ENCODE measurements at places on chromosomes 2 and 18.

- DNase-seq: peak; percentile 64
Observed at GRCh38 chr2:13193900-13194299, 477.2 kb downstream of the TRIB2 start.

DNA sequence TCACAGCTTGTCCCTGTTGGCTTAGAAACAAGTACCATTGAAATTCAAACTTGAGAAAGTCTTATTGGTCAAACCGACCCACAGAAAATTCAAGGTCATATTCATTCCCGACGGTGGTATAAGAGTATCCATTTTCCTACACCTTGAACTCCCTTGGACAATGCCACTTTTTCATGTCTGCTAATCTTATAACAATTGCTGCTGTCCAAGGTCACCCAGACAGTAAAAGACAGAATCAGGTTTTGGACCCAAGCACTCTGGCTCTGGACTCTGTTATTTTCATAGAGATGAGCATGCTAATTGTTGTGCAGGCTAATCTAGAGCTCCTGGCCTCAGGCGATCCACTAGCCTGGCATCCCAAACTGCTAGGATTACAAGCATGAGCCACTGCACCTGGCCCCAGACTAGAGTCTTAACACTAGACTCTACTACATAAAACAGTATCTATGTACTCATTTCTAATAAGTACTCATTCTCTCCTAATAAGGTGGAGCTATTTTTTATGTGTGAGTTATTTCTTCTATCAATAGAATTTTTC lies 57.8 kb downstream of the C2orf76 start:
- no peak for DNase-seq

DNA sequence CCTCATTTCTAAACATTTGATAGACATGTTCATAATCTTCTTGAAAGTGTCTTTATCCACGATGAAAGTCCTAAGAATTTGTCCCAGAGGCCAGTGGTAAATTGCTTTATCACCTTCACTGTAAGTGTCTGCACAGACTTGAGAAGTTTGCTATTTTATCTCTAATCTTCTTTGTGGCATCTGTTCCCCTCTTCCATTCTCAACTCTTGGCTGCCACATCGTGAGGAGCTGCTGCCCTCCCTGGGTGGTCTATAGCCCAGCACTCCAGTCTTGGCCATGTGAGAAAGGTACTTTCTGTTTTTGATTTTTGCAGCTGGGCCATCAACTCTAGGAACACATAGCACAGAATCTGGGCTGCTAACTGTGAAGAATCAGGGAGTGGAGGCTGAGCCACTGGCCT lies 45.5 kb downstream of the SLC14A2 start:
- no peak for DNase-seq

GRCh38 chr2:45643543-45644542 lies 7.6 kb upstream of the PRKCE start:
- DNase-seq: peak; percentile 53

GRCh38 chr2:128026448-128027277 lies 1.2 kb downstream of the SAP130 start:
- DNase-seq: peak; percentile 26

GRCh38 chr2:17793296-17793695 lies 23.0 kb upstream of the MSGN1 start:
- DNase-seq: no peak

DNA sequence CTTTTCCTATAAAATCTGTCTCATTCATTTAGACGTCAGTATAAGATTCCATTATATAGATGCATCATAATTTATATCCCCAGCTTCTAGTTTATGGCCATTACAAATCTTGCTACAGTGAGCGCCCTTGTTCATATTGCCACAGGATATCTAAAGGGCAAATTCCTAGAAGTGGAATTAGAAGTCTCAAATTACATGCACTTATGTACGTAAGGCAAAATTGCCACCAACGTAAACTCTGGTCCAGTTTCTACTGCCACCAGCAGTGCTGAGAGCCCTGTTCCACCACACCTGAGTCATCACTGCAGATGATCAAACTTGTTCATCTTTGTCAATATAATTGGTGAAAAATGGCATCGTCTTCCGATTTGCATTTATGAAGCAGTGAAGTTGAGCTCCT lies 90.9 kb upstream of the ID2 start:
- no peak for DNase-seq

DNA sequence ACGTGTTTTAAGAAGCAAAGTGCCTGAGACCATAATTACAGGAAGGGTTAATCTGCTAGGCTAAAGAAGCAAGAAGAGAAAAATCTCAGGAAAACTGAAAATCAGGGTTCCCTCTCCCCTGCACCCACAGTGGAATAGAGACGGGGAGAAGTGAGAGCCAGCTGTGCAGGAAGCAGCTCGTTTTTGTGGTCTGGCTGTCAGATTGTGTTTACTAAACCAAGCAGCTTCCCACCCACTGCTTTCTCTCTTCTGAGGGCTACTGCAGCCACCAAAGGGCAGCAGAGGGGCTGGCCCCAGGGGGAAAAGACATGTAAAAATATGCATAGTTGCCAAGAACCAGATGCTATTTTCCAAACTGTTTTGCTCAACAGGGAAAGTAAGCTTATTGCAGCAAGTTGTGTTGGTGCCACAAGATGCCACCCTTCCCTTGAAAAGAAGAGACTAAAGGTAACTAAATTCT lies 72.6 kb upstream of the THUMPD2 start:
- peak; percentile 59 for DNase-seq

DNA sequence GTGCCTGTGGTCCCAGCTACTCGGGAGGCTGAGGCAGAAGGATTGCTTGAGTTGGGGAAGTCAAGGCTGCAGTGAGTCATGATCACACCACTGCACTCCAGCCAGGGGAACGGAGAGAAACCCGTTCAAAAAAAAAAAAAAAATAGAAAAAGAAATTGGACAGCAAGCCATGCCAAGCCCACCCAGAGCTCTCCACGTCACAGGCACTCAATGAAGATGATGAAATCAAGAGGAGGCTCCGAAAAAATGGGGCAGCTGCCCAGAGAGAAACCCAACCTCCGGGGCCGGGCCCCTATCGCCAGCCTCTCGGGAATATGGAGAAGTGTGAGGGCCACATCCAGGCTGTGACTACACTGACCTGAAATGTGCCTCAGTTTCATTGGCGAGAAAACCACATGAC lies 40.0 kb downstream of the BIN1 start:
- DNase-seq: peak; percentile 35

DNA sequence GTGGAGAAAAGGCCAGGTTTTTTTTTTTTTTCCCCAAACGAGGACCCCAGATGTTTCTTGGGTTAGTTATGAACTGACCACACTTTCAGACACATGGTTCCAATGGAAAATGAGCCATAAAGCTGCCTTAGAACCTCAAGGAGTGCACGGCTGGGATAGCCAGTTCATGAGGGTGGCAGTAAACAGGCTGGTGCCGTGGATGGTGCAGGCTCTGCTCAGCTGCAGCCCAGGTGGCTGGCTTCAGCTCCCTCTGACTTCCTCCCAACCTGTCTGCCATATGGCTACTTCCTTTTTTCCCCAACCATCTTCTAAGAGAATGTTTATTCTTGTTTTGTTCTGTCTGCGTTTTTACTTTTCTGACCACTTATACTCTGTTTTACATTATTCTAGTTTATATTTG lies 109.8 kb upstream of the LMAN1 start:
- no peak for DNase-seq

DNA sequence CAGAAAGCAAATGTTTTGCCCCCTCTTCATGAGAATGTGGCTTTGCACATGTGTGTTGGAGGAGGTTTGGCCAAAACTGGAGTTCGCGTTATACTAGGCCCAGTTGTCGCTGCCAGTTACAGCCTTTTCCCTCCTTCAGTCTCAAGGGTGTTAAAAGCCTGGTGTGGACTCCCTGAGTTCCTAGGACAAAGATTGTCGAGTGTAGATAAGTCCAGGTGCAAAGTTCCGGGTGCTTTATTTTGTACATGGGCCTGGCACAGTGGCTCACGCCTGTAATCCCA lies 542 bp upstream of the RNF103 start:
- no peak for DNase-seq

DNA sequence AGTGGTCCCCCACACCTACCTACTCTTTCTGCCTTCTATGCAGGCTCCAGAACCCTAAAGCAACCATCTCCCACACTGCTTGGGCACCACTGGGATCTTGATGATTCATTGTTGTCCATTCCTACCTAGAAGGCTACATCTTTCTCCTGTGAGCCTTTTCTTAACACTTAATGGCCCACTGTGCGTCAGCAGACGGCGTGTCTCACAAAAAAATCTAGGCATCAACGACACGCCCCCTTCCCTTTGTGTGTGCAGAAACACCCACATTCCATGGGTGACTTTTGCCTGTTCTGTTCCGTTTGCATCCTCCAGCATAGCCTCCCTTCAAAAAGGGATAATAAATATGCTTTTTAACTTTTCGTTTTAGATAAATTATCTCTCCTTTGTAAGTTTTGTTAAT lies 99.7 kb upstream of the CYRIA start:
- DNase-seq: no peak

GRCh38 chr2:38230756-38231155 lies 146.3 kb downstream of the ATL2 start:
- no peak for DNase-seq

- no peak for DNase-seq
Observed at GRCh38 chr2:207763303-207763917, 6.3 kb downstream of the FZD5 start.

GRCh38 chr2:16169381-16169960 lies 229.1 kb downstream of the MYCN start:
- DNase-seq: no peak

DNA sequence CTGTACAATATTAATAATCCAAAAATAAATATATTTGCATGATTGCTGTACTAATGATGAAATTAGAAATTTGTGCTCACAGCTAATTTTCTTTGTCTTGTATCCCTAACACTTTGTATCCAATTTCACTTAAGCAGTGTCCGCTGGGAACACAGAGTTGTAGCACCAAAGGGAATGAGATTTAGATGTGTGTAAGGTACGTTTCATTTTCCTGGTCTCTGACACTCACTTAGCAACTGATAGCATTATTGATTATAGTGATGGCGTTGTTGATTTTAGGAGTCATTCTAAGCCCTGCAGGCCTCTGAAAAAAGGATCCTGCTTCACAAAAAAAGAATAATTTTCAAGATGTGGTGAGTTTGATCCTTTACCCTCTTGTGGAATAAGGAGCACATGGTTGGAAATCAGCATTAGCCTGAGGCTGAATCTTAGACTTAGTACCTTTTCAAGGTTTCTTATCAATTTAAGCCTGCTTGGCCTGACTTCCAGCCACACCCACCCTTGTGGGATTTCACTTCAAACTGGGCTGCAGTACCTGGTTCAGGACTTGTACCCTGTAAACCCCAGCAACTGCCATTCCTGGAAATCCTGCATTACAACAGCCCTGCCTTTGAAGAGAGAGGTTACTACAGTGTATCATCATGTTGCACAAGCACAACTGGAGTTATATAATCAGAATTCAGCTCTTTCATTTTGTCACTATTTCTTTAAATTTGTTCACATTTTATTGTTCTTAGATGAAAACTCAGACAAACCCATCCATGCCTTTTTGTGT lies 116.2 kb downstream of the RND3 start:
- no peak for DNase-seq

GRCh38 chr2:64348386-64349130 lies 105.4 kb upstream of the LGALSL start:
- no peak for DNase-seq

- no peak for DNase-seq
Observed at GRCh38 chr2:130823171-130823885, 13.4 kb upstream of the ARHGEF4 start.

DNA sequence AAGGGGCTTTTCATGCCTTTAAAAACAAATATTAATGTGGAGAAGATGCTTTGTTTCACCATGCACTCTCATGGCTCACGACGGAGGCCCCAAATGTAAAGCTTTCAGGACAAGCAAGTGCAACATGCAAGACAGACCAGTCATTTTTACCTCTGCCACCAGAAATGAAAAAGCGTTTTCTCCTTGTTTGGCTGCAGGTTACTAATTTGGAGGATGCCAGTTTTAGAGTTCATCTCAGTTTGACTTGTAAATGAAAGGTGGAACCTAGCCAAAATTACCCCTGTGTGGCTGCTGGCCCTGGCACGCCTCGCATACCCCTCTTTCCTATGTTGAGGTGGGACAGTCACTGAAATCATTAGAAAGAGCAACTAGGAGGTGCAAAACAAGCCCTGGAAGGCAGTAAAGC lies 138.6 kb downstream of the BCL2 start:
- DNase-seq: no peak

GRCh38 chr2:17375262-17375661 lies 143.0 kb downstream of the RAD51AP2 start:
- peak; percentile 2 for DNase-seq

DNA sequence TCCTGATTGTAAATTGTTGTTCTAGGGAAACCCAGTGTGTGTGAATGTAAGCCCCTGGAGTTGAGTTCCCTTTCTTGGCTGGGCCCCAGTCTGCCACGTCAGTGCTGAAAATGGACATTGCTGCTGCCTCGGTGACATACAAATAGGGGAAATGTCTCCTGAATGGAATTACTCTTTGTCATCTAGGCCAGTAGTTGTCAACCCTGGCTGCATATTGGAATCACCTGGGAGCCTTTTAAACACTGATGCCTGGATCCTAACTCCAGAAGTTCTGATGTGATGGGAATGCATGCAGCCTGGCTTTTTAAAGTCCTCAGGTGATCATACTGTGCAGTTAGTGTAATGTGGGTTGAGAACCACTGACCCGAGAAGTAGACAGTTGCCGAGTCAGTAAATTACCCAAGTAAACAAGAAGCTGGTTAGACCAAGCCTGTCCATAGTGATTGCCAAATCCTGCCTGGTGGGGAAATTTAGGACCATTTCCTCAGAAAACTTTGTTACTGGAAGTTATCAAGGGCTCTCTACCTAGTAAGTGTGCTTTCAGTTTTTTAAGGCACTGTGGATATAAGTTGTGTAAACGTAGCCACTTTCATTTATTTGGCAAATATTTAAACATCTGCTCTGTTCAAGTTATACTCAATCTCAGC lies 27.6 kb upstream of the IL1R1 start:
- DNase-seq: peak; percentile 82

DNA sequence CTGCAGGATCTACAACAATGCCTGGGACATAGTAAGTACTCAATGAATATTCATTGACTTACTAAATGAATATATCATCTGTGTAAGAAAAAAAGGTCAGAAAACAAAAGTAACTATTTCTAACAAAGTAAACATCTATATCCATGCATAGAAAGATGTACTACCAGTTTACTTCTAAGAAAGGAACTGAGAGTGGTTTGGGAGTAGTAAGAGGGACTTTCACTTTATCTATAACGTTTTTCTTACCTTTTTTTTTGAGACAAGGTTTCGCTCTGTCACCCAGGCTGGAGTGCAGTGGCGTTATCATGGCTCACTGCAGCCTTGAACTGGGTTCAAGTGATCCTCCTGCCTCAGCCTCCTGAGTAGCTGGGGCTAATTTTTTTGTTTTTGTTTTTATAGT lies 25.7 kb downstream of the DHX57 start:
- no peak for DNase-seq

GRCh38 chr2:151261977-151262291 lies 271 bp upstream of the RBM43 start:
- no peak for DNase-seq

GRCh38 chr2:142849820-142850219 lies 27.6 kb upstream of the KYNU start:
- peak; percentile 35 for DNase-seq

- DNase-seq: peak; percentile 96
Observed at GRCh38 chr18:36309436-36310391, 12.2 kb downstream of the FHOD3 start.

GRCh38 chr2:24402242-24403097 lies 42.1 kb upstream of the ITSN2 start:
- no peak for DNase-seq

Measured in choroid plexus epithelial cell (primary cell).